ENCODE measurements at places on chromosomes 3 and 15.

DNA sequence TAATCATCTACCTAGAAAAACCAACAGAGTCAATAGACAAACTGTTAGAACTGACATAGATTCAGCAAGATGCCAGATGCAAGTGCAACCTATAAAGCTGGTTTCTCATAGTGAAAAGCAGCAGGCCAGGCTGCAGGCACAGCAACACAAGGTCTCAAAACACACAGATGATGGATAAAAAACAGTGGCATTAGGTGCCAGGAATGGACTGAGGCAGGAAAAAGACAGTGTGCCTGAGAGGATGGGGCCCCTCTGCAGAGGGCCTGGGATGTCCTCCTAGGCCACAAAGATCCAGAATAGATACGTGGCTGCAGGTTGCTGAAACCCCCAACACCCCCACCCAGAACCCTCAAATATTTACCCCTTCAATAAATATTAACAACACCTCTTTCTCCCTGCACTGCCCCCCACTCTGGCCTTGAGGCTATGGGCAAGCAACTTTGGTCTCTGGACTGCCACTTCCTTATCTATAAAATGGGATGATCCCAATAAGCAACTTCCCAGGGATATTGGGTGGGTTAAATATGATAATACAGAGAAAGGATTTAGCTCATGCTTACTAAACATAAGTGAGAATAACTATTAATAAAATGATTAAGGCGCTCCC, 35.2 kb upstream of the FGD5 start:
- no peak for DNase-seq

- no peak for DNase-seq
These were observed 12.3 kb downstream of the NRROS start for GRCh38 chr3:196651819-196652218.

DNA sequence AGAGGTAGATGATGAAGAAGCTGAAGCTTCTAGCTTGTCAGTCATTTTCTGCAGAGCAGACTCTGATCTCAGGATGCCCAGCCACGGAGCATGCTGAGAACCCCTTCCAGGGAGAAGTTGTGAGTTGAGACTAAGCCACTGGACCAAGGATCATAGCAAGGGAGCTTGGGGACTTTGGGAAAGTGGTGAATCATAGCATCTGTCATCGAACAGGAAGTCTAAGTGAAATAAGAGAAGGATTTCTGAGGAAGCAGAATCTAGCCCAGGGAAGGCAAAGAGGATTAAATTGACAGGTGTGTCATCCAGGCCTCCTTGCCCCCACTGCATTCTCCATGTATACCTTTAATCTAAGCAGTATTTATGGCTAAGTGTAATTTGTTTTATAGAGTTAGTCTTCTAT, 71.8 kb upstream of the TMEM108 start:
- DNase-seq = no peak

- peak; percentile 27 for DNase-seq
These were observed 1.4 kb upstream of the BCL6 start for GRCh38 chr3:187746442-187747281.

DNA sequence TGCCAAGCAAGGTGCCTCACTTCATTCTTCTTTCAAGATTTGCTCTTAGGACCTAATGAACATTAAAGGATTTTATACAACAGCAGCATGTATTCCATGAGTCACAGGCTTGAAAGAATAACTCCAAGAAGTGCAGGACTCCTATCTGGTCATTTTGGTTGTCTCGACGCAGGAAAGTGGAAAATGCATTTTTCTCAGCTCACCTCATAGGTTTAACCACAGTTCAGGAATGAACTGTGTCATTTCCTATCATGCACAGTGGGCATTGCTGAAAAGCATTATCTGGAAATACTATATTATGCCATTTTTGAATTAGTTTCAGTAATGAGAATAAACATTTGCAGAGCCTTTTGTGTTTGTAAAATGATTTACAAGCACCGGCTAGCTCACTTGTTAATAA, 98.7 kb upstream of the BFSP2 start:
- no peak for DNase-seq

DNA sequence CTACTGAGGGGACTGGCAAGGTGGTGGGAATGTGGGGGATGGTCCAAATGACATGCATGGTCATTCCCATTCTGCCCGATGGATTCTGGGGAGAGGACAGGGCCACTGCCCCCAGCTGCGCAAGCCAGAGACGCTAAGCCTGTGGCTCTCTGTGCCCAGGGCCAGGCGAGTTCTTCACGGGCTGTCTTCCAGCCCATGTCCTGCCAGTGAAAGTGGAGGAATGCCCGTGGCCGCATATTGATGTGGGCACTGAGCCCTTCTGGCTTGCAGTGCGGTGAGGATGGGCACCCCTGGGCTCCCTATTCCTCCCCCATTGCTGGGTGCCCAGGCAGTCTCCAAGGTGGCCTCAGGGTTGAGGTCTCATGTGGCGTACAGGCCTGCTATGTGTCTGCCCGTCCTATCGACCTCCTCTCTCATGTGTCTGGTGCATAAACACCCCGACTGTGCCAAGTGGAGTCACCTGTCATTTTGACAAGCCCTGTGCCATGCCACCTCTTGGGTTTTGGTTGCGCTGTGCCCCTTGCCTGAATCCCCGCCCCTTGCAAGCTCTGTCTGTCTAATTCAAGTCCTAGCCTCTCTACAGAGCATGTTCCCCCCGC, 116.8 kb downstream of the TMEM266 start:
- DNase-seq = no peak

DNA sequence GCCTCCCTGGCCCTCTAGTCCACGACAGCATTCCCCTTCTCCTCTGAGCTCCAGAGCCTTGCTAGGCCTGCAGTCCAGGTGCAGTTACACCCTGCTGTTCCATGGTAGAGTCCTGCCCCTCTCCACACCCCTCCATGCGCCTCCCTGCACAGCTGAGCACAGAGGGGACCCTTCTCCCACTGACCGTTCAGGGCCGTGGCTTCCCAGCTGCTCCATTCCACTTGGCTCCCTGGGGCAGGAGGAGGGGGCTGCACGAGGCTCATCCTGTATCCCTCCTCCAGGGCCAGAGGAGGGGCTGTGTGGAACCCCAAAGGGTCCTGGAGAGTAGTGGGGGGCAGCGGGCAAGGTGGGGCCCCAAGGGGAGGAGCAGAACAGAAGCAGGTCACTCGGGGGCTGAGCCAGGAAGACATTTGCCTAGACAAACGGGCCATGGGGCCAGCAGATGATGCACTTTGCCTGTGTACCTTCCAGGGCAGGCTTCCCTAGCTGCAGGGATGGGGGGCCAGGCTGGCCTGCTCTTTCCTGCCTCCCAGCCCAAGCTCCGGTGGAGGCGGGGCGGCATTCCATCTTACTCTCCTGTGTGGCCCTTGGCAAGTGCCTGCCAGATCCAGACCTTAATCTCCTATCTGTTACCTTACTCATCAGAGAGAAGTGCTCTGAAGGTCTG, 20.7 kb upstream of the GOLGA6C start:
- no peak for DNase-seq

GRCh38 chr3:184730924-184731323, 19.1 kb upstream of the MAGEF1 start:
- DNase-seq = no peak

DNA sequence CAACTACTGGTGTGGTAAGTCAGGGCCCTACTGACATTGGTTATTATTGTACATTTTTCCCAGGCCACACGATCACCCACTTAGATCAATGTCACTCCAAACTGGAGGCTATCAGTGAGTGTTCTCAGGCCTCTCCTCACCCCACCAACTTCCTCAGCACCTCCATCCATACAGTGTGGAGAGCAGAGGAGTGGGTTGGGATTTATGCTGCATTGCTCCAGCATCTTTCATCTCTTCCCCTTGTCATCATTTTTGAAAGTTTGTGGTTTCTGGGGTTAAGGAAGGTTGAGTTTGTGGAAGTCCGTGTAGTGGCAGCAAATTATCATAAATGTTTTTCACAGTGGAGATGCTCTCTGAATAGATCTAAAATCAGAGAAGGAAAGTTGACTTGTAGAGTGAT, 60.2 kb downstream of the TLNRD1 start:
- DNase-seq = no peak

DNA sequence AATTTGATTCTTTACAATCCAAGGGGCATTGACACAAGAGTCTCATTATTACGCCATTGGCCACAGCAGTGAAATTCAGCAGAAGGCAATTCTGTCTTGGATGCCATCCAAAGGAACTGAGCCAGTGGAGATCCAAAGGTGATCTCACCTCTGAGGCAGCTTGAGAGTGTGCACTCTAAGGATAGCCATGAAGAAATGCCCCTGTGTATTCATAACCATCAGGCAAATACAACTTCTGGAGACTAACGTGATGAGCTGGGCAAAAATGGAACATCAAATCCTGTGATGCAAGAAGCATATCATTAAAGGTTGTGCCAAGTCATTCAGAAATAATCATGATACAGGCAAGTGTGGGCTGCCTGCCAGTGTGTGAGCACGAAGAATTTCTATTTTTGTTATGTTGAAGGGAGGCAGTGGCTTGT, 41.4 kb downstream of the ROBO2 start:
- DNase-seq = no peak

GRCh38 chr3:141529717-141530414, 43.0 kb downstream of the RASA2 start:
- no peak for DNase-seq

DNA sequence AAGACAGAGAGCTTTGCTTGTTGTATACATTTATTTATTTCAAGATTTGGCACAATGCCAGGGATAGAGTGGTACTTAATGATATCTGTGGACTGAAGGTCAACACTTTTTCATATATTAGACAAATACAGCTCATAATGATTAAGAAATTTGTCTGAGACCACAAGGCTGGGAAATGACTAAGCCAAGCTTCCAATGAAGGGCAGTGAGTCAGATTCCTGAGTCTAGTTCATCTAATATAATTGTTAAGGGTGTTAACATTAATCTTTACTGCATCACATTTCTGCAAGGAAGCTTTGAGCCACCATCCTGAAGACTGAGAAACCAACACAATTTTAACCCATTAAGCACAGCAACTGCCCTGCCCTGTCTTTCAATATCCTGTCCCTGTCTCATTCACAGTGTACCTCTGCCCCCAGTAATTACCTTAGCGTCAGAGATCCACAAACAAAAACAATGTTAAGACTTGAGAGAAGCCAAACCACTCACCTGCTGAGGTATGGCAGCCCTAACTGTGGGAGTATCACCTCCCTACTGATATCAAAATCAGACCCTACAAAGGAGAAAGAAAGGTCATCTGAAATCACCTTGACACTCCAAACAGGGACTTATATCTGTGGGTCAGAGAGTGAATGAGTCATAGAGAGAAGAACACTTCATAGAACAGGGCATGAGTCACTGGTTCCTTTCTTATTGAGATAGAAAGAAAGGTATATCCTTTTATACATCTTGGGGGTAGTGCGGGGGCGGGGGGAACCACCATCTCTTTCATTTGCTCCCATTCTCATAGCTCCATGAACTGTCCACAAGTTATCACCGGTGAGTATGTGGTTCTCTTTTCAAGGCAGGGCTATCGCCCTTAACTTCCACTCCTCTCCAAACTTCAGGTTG, 74.7 kb downstream of the MAGI1 start:
- DNase-seq = peak; percentile 20

DNA sequence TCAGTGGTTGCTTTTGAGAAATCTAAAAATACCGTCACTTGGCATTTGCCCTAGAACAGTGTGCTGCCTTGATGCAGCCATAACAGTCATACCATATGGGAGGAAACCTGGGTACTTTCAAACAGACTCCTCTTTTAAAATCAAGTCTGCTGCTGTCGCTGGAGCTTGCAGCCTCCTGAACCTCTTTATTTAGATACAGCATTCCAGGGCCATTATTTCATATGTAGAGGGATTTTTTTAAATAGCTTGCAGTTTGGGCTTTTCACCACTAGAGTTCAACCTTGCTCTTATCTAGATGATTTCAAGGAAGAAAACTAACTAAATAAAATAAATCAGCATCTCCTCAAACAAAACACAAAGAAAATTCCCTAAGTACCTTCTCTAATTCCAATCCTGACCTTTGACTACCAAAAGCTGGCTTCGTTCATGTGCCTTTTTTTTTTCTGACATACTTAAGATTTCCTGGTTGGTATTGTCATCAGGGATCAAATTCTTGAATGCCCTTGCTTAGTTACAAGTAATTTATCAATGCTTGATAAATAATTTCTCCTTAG, 111.6 kb downstream of the KBTBD8 start:
- no peak for DNase-seq

GRCh38 chr3:3200632-3201212, 21.2 kb upstream of the CRBN start:
- no peak for DNase-seq

GRCh38 chr3:22977042-22977441, 226.1 kb upstream of the UBE2E2 start:
- no peak for DNase-seq

DNA sequence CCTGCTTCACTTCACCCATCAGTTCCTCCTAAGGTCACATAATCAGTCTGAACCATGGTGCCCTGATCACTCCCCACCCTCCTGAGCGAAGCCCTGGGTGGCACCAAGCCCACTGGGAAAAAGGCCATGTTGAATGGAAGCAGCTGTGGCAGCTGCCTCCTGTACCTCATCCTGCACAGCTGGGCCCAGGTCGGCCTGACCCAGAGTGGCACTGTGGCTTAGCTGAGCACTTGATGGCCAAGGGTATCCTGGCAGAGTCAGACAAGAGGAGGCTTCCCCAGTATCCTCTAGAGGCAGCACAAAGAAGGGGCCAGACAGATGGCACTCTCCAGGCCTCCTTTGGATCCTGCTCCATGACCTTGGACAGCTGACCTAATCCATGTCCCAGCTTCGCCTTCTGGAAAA, 68.4 kb downstream of the TLE3 start:
- DNase-seq = no peak

DNA sequence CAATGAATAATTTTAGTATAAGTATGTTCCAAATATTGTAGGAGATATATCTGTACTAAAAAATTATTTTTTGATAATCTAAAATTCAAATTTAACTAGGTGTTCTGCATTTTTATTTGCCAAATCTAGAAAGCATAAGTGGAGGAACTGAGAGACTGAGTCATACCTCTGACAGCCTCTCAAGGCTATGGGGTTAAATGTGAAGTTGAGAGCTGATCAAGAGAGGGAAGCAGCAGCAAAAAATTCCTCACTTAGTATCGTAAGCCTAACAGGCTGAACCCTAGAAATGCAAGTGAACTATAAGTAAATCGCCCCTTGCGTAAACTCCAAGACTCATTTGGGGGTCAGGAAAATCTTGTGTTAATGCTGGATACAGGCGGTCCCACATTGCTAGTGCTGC, 12.8 kb upstream of the TOPAZ1 start:
- no peak for DNase-seq

DNA sequence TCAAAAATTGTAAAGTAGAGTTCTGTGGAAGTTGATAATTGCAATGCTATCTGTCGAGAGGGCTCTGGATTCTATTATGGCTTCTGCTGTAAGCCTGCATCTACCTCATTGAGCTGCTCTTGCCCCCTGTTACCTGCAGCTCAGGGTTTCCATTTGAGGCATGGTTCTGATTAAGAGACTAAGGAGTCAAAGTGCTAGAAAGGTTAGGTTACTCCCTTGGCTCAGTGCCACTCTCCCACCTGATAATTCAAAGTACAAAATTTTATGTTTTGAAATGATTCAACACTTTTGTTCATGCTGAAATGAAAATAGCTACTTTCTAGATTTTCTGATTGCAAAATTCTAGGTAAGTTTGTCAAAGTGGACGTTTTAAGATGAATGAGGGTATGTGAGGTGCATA, 220.5 kb upstream of the SATB1 start:
- DNase-seq = peak; percentile 59
